ENCODE measurements at places on chromosomes 7 and 10. TPM values are rescaled to one million over a fixed set of nuclear protein-coding genes. Genes with fewer than 3 reads are reported as not detected.

GRCh38 chr7:156612930-156613329 is 27.6 kb upstream of the RNF32 start:
- no peak for DNase-seq

DNA sequence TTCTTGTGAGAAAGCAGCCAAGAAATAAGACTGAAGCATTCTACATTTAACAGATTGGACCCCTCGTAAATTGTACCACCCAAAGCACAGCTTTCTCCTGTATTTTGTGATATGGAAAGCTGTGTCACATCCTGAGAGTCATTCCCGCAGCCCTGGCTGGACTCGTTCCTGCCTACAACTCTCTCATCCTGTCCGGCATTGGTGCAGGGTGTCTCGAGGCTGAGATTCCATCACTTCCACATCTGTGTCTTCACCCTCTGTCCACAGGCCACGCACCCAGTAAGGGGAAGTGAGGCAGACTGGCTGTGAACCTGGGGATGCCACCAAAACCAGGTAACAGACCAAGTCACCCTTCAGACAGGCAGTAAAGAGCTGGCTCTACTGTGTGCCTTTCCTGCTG is 146.2 kb upstream of the KLF6 start:
- DNase-seq, result peak; percentile 50

DNA sequence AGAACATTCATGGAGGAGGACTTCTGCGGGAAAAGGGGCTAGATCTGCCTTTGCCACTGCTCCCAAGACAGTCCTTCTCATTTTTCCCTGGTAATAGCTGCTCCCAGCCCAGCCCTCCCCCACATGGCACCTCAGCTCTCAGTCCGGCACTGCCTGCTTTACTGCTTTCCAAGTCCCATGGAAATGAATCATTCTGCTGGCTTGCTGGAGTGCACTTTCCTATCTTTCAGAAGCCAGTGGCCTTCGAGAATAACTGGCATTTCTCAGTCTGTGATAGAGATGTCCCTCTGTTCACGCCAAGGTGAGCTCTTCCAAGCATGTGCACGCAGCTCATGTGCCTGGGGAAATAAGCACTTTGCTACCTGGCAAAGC is 61.4 kb downstream of the SYPL1 start:
- DNase-seq, result no peak

Gene FBXL13
- total RNA-seq, result 3.0 TPM

GRCh38 chr7:27793780-27794179 is 53.8 kb downstream of the TAX1BP1 start:
- no peak for DNase-seq

DNA sequence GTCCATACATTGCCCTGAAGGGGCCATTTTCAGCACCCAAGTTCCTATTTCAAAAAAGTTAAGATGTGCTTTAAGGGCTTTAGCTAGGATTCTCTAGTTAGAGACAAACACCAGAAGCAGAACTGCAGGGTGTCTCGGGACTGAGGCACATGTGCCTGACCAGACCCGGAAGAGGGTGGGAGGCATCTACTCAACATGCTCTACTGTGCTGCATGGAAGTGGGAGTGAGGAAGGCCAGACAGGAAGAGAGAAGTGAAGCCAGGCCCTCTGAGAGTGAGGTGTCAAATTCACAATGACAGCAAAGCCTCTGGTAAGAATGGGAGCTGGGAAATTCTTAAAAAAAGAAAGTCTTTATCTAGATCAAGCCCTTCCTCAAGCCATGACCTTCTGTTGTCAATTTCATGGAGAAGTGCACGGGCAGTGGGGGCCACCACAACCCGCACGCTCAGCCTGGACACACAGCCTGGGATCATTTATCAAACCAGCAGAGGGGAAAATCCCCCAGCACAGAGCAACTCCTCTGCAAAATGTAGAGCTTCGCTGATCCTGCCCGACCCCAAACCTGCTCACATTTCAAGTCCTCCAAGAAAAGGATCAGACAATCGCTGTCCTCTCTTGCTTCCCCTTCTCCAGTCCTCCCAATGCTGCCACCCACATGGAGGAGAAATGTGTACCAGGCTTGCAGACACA is 38.7 kb downstream of the PLXNA4 start:
- no peak for DNase-seq

DNA sequence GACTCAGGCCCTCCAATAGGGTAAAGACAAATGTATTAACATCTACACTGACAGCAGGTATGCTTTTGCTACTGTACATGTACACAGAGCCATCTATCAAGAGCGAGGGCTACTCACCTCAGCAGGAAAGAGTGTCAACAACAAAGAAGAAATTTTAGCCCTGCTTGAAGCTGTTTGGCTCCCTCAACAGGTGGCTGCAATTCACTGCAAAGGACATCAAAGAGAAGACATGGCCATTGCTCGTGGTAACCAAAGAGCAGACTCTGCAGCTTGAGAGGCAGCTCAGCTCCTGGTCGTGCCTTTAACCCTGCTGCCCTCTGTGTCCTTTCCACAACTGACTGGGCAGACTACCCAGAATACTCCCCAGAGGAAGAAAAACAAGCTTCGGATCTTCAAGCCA is 5.1 kb downstream of the AKR1B15 start:
- no peak for DNase-seq

- DNase-seq, result no peak
Observed at GRCh38 chr10:23472181-23472580, 33.3 kb downstream of the OTUD1 start.

GRCh38 chr10:65041307-65041706 is 1520.1 kb downstream of the REEP3 start:
- no peak for DNase-seq

GRCh38 chr10:76882245-76882644 is 755.4 kb downstream of the KCNMA1 start:
- no peak for DNase-seq

DNA sequence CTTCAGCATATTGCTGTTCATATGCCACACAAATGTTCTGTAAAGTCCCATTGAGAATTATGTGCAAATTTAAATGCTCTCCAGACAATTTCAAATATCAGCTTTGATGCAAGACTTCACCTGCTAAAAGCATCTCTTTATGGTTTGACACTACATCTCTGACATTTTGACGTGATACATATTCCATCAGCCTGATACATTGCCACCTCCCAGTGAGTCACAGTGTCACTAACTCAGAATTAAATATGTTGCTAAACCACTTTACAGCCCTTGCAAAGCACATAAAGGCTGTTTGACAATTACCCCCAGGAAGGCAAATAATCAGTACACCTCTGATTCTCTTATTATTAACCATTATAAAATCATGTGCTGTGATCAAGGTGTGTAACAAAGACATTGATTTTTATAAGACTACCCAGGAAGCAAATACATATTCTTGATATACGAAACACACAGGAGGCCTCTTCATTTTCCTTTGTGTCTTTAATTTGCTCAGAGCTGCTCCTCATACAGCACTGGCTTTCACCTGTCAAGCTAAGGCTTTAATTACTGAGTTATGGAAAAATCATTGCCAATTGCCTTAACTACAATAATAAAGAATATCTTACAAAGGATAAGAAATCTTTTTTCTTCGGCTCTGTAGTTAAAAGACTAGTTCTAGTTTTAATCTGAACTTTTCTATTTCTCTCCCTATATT is 547.5 kb upstream of the C7orf33 start:
- no peak for DNase-seq

Gene TAS2R3
- total RNA-seq, result 1.6 TPM

DNA sequence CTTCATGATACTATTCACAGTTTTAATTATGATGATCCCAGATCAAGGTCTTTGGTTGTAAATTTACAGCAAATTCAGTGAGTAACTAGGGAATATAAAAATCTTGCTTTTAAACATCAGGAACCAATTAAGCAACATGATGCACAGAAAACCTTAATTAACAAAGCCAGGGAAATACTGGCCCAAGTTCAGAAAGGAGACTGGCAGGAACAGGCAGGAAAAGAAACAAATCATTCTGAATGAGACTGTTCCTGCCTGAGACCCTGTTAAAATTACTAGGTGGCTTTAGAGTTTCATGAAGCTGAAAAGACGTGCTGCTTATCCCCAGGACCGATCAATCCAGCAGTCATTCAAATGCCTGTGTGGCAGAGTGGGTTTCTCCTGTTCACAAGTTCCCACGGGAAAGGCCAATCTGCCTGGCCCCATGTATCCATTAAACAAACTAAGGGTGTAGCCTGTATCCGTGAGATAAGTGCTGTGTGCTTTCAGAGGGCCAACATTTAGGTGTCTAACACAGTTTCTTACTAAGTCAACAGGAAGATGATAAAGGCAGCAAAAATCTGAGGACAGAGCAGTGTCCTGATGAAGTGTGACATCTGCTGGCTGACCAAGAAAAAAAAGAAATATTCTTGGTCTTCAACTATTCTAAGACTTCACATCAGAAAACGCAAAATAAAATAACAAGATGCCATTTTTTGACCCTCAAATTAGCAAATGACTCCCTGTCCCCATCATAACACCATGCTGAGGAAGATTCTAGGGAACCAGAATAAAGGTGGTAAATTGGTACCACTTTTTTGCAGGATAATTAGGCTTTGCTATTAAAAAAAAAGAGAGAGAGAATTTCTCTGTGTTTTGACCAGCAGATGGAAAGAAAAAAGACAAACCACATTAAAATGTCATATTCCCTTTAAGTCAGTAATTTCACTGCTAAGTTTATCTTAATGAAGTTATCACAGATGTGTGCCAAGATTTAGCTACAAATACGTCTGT is 34.2 kb downstream of the PUS7 start:
- no peak for DNase-seq

- no peak for DNase-seq
Observed at GRCh38 chr10:127102176-127102575, 94.2 kb downstream of the INSYN2A start.

DNA sequence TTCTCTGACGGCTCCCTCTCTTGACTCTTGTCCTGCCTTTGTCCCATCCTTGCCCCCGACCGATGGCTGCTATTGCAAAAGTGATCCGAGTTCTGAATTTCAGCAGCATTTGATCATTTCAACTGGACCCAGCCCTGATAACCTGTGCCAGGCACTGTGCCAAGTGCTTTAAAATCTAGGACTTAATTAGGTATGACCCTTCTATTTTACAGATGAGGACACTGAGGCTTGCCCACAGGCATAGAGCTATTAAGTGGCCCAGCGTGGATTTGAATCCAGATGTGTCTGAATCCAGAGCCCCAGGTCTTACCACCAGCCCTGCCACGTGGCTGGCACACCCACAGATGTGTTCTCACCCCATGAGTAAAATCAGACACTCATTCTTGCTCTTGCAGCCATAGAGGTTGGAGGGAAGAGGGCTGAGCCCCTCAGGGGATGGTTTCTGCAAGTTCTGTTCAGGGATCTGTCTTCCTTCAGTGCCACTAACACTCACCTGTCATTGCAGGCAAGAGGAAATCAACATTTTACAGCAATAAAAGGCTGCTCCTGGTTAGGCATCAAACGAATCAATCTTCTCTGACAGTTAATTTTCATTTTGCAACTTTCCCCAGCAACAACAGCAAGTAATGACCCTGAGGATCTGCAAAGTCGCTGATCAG is 101.2 kb downstream of the GRID1 start:
- no peak for DNase-seq

Gene PDGFA
- 57.1 TPM for total RNA-seq

- no peak for DNase-seq
Observed at GRCh38 chr10:79299397-79300241, 47.6 kb upstream of the PPIF start.

Gene OR2A1
- total RNA-seq, result not detected

- peak; percentile 69 for DNase-seq
Observed at GRCh38 chr7:128948976-128949760, 11.4 kb downstream of the IRF5 start.

- peak; percentile 68 for DNase-seq
Observed at GRCh38 chr7:50303335-50304128, 984 bp upstream of the IKZF1 start.

- DNase-seq, result no peak
Observed at GRCh38 chr7:6727663-6728062, 20.9 kb upstream of the ZNF12 start.

Gene SMC3
- 29.8 TPM for total RNA-seq

Gene SAP25
- 6.4 TPM for total RNA-seq

DNA sequence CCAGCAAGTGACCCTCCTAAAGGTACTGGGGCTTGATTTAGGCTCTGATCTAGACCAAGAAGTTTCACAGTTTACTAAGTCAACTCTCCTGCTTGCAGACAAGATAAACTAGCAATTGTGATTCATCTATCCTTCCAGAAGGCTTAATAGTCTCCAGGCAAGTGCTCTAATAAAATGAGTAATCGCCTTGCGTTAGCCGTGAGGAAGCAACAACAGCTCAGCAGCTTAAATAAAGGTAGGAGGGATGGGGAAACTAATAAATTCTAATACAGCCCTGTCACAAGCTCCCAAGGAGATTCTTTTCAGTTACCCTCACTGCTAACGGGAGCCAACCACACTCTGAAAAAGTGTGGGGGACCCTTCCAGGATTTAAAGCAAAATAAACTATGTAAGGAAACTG is 48.4 kb downstream of the FRMD4A start:
- no peak for DNase-seq

Gene POMZP3
- 12.0 TPM for total RNA-seq

GRCh38 chr7:67890316-67890715 is 893.7 kb downstream of the TYW1 start:
- no peak for DNase-seq

Gene ZNF485
- 3.4 TPM for total RNA-seq

- no peak for DNase-seq
Observed at GRCh38 chr7:103936558-103936957, 52.9 kb downstream of the RELN start.

Gene EFCAB10
- total RNA-seq, result 1.6 TPM

GRCh38 chr10:70347321-70347720 is 35.1 kb downstream of the LRRC20 start:
- DNase-seq, result no peak

DNA sequence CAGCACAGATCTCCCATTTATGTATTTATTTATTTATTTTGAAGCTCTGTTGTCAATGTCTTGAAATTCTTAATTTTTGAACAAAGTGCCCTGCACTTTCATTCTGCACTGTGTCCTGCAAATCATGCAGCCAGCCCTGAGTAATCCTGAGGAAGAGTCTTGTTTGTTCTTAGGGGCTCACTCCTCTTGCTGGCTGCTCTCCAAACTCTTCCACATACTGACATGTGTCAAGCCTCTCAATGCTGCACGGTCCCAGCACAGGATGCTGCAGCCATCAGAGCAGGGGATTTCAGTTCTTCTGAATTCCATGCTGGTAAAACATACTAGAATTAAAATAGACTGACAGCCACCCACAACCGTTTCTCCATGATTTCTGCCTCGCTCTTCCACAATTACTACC is 207.2 kb downstream of the PARD3 start:
- no peak for DNase-seq

Gene TMEM273
- total RNA-seq, result 63.1 TPM

GRCh38 chr7:133431134-133431724 is 178.4 kb downstream of the EXOC4 start:
- DNase-seq, result no peak

DNA sequence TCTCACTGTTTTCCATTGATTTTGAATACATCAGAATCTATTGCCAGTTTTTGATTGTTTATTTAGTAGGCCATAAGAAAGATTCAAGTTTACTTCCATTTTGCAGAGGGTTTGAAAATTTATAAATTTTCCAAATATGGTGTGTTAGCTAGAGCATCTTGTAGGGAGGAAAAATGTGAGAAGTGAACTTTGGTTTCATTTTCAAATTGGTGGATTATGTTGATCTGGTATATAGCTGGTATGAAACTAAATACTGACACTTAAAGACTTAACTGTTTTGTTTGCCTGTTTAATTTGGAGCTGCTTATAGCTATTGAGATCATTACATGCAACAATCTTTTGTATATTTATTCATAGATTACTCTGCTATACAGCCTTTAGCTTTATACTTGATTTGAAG is 108.1 kb downstream of the ADAM22 start:
- DNase-seq, result no peak
